ENCODE measurements at places on chromosomes 2 and 18. TPM values are rescaled to one million over a fixed set of nuclear protein-coding genes. Genes with fewer than 3 reads are reported as not detected.

- ATAC-seq: no peak
Measured at GRCh38 chr18:70426818-70427217, 138.0 kb downstream of the SOCS6 start.

GRCh38 chr2:23549821-23550530 lies 165.0 kb downstream of the KLHL29 start:
- ATAC-seq: no peak

DNA sequence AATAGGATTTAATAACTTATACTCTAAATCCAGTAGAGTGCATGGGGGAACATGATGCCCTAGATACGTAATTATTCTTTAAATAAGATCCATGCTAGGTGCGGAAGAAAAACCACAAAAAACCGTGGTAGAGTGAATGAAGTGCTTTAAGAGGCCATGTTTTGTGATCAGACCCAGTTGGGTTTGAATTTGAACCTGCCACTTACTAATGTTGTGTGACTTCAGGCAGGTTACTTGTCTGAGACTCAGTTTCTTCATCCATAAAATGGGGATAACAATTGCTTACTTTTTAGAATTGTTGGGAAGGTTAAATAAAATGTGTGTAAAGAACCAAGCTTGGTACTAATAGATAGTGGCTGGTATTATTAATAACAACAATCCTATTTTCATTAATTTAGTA lies 17.2 kb downstream of the MIB1 start:
- no peak for ATAC-seq

DNA sequence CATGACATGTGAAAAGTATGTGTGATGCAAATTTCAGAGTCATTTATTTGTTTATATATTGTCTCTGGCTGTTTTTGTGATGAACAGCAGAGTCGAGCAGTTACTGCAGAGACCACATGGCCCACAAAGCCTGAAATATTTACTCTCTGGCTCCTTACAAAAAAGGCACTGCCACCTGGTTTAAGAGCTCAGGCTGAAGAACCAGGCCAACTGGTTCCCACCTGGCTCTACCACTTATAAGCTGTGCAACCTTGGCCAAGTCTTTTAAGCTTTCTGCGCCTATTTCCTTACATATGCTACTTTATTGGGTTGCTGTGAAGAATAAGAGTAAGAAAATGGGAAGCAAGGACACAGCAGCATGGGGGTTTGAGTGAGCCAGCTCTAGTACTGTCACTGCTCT lies 207.6 kb downstream of the L3MBTL4 start:
- peak; percentile 66 for ATAC-seq

CRACDL gene
- total RNA-seq: 6.6 TPM

ACKR3 gene
- total RNA-seq: 6.3 TPM
